B cell (primary cell): ENCODE measurements at places on chromosomes 7 and 10.
A peak's percentile ranks its signal among the peaks of the same experiment; 100 is the strongest.

DNA sequence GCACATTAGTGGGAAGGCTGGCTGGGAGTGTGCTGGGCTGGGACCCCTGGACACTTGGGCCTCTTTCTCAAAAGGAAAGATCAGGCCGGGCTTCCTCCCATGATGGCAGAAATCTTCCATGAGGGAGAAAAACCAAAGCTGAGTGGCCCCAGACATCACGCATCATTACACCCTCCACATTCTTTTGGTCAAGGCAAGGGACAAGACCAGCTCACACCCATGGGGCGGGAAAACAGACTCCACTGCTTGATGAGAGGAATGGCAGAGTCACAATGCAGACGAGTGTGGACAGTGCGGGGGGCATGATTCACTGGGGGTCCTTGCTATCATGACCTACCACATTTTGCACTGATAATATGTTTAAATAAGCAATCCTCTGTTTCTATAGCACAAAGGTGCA is 73.3 kb downstream of the CREB3L2 start:
- DNase-seq, result no peak

GRCh38 chr10:29588629-29589421 is 45.9 kb downstream of the SVIL start:
- DNase-seq, result no peak

DNA sequence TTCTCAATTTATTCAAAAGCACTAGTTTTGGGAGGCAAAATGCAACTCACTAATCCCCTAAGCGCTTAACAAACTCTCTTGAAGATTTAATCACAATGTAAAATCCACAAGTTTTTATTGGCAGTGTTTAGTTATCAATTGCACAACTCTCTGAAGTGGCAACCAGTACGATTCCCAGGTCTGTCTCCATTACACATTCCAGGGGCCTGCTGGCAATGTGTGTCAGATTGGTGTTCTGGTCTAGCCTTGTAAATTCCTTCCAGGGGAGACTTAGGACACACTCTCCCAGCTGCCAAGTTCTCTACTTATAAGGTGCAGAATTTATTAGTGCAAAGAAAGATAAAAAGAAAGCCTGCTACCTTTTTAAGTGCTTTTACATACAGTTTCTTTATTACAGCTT is 164.7 kb upstream of the HPS1 start:
- DNase-seq, result no peak

- DNase-seq, result peak; percentile 85
These were observed at the start of gene ADAM8 for GRCh38 chr10:133276435-133277201. Gene ADAM8 (minus strand): TSS chr10:133276868. CDS start chr10:133276817, 51 bp downstream.

- DNase-seq, result no peak
These were observed 197.3 kb downstream of the CREB5 start for GRCh38 chr7:28609608-28610007.

- DNase-seq, result no peak
These were observed 111.2 kb upstream of the PTN start for GRCh38 chr7:137454767-137455166.

- DNase-seq, result no peak
These were observed 267.5 kb upstream of the HABP2 start for GRCh38 chr10:113285305-113285704.

- DNase-seq, result no peak
These were observed 47.8 kb upstream of the ORC5 start for GRCh38 chr7:104255616-104256015.

GRCh38 chr7:130758429-130759056 is 24.5 kb upstream of the KLF14 start:
- peak; percentile 72 for DNase-seq

GRCh38 chr10:22651276-22651980 is 63.0 kb downstream of the PIP4K2A start:
- DNase-seq, result peak; percentile 53

DNA sequence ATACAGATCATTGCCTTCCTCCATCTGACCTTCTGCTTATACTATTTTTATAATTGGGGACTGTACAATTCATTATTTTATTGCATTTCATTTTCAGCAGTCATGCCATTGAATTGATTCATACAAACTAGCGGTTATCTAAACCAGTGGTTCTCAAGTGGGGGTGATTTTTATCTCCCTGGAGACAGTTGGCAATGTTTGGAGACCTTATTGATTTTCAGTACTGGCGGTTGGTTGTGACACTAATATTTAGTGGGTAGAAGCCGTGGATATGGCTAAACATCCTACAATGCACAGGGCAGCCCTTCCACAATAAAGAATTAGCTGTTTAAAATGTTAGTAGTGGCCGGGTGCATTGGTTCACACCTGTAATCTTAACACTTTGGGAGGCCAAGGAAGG is 765.9 kb downstream of the LRMDA start:
- DNase-seq, result no peak

DNA sequence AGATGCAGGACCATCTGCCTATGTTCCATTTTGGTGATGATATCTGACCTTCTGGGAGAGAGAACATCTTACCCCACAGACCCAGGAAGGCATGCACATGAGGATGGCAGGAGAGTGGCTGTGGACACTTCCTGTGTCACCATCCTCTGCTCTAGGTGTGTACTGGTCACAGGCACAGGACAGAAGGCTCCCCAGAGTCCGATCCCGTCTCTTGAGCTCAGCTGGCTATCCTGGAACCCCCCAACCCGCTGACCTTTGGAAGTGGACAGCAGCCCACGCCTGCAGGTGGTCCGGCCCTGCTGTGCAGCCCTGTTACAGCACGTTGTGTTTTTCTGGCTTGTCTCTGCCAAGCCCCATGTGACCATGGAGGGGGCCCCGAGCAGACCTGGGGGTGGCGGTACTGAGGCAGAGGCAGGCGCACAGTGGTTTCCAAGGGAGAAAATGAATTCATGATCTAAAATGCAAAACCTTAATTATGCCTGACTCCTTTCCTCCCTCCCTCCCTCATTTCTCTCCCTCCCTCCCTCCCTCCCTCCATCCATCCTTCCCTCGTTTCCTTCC is 178.8 kb downstream of the CUX1 start:
- no peak for DNase-seq

- DNase-seq, result no peak
These were observed 476.5 kb upstream of the POT1 start for GRCh38 chr7:125406111-125406510.

- no peak for DNase-seq
These were observed 64.8 kb downstream of the GLRX3 start for GRCh38 chr10:130201043-130201380.

DNA sequence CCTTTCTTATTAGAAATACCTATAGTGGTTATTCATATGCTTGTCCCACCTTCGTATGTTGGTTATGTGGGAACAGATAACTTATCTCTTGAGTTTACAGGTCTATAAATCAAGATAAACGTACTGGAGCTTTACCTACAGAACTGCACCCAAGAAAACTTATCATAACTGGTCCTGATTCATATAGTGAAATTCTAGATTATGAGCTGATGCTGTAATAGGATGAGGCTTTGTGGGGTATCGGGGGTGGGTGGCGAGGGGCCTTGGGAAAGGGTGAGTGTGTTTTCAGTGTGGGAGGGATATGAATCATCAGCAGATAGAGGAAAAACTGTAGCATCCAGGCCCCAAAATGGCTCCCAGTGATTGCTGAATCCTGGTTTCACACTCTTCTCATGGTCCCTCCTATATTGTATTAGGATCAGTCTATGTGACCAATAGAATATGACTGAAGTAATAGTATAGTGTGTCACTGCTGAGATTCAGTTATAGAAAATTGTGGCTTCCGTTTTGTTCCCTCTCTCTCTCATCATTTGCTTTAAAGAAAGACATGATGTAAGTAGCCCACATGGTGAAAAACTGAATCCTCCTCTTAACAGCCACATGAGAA is 706.8 kb upstream of the LRRTM3 start:
- no peak for DNase-seq

GRCh38 chr7:35037211-35037525 is at the start of gene DPY19L1:
Gene DPY19L1 (minus strand): TSS chr7:35037485. CDS start chr7:35037394, 91 bp downstream.
- DNase-seq, result no peak

- no peak for DNase-seq
These were observed 67.2 kb downstream of the ADD3 start for GRCh38 chr10:110074758-110075671.

DNA sequence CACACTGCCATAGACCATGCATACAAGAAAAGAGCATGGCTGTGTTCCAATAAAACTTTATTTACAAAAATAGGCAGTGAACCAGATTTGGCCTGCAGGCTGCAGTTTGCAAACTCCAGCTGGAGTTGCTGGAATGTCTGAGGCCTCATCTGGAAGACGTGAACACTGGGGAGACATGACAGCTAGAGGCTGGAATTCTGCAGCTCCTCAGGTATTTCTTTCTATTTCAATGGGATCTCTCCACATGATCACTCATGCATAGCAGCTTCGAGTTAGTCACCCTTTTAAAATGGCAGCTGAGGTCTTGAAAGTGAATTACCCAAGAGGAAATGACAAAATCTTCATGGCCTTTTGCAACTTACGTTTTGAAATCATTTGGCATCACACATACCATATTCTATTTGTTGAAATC is 52.6 kb upstream of the BET1 start:
- no peak for DNase-seq

DNA sequence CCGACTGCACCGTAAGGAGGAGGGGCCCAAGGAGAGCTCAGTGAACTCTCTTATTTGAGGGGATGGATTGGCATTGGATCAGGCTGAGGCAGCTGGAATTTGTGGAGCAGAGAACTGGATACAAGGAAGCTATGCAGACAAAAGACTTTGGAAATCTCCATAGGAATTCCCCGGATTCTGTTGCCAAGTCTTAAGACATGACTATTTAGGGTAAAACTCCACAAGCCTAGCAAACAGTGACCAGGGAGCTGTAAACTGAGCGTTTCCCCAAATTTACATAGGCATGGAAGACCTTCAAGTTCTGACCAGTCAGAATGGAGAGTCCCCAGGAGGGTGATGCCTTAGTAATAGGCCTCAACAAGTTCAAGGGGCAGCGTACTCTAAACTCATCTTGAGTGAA is 82.5 kb upstream of the PCBD1 start:
- no peak for DNase-seq

GRCh38 chr7:38565289-38565688 is 65.9 kb downstream of the AMPH start:
- no peak for DNase-seq

DNA sequence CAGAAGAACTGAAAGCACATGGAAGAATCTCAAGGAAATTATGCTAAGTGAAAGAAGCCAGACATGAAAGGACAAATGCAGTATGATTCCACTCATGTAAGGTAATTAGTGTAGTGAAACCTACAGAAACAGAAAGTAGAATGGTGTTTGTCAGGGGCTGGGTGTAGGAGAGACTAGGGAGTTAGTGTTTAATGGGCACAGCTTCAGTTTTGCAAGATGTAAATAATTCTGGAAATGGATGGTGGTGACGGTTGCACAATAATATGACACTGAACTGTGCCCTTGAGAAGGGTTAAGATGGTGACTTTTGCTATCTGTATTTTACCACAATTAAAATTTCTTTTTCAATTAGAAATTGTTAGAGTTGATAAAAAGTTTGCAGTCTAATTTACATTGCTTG is 157.3 kb upstream of the ADCY1 start:
- DNase-seq, result no peak

DNA sequence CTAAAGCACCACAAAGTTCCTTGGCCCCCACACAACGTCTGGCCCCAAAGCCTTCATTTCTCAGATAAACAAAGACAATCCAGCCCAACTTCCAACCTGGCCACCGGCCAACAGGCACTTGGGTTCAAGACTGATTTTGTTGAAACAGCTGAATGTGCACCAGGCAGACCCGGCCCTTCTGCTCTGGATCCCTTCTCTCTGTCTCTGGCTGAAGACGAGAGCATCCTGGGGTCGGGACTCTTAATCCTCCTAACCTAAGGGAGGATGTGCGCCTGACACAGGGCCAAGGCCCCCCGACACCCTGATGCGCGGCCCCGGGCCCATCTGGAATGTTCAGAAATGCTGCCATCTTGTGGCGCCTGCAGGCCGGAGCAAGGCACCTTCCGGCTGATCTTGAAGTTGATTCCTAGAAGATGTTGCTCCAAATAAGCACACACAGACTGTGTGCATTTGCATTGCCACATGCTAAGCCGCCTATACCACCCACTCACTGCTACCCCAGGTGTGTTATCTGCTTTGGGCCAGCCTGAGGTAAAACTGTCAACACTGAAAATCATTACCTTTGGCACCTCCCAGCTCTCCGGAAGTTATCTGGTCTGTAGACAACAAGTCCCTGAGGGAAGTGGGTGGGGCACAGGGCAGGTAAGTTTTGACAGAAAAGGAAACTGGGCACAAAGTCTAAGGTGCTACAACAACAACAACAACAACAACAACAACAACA is 98.4 kb upstream of the HABP2 start:
- no peak for DNase-seq

DNA sequence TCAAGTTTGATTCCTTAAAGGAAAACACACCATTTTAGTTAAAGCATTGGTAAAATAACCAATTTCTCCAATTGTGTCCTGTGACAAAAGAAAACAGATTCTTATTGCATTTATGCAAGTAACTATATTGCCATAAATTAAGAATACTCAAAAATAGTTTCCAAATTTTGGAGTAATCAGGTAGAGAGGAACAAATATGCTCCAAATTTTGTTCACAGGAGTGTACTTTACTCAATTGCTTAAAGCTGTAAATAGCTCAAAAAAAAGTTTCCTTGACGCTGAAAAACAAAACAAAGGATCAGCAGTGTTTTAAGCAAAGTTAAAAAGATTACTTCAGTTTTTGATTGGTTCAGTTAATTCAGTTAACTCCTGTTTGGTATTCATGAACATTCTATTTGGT is 52.2 kb upstream of the INHBA start:
- peak; percentile 34 for DNase-seq

DNA sequence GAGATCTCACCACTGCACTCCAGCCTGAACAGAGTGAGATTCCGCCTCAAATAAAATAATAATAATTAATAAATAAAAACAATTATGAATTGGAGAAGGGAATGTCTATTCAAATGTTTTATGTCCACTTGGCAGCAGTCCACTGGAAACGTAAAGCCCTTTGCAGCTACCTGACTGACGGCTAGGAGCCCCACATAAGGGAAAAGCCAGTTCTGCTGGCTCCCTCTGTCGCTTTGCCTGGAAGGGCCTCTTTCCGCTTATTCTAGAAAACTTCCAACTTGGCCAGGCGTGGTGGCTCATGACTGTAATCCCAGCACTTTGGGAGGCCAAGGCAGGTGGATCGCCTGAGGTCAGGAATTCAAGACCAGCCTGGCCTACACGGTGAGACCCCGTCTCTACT is 6.1 kb upstream of the TNS3 start:
- DNase-seq, result no peak

DNA sequence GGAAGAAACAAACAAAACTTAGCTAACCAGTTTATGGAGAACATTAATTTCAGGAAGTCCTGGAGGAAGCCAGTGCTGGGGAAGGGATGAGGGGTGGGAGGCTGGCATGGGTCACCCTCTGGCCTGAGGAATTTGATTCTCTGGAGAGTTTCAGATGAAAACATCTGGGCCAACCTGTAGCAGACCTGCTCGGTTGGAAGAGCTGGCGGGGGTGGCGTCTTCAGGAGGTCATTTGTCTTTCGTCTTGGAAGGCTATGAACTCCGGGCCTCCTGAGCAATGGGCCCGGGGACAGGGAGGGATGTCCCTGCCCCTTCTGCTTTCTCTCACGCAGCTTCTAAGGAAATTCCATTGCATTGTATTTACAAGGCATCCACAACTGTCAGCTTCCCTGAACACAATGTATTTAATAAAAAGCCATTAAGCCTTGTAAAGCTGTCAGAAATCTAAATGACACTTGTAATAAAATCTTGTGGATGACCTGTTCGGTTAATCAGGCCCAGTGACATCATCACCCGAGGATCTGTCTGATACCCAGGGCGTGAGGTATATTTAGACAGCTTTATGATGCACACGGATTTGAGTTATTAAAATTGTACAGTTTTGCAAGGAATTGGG is 250.5 kb downstream of the RAB11FIP2 start:
- DNase-seq, result no peak

GRCh38 chr10:73889014-73889413 is 14.7 kb upstream of the CAMK2G start:
- DNase-seq, result peak; percentile 66

- DNase-seq, result no peak
These were observed 984.9 kb upstream of the AUTS2 start for GRCh38 chr7:68613405-68613804.
